ENCODE measurements at places on chromosomes 16 and 17. TPM values are rescaled to one million over a fixed set of nuclear protein-coding genes. Genes with fewer than 3 reads are reported as not detected.

DNA sequence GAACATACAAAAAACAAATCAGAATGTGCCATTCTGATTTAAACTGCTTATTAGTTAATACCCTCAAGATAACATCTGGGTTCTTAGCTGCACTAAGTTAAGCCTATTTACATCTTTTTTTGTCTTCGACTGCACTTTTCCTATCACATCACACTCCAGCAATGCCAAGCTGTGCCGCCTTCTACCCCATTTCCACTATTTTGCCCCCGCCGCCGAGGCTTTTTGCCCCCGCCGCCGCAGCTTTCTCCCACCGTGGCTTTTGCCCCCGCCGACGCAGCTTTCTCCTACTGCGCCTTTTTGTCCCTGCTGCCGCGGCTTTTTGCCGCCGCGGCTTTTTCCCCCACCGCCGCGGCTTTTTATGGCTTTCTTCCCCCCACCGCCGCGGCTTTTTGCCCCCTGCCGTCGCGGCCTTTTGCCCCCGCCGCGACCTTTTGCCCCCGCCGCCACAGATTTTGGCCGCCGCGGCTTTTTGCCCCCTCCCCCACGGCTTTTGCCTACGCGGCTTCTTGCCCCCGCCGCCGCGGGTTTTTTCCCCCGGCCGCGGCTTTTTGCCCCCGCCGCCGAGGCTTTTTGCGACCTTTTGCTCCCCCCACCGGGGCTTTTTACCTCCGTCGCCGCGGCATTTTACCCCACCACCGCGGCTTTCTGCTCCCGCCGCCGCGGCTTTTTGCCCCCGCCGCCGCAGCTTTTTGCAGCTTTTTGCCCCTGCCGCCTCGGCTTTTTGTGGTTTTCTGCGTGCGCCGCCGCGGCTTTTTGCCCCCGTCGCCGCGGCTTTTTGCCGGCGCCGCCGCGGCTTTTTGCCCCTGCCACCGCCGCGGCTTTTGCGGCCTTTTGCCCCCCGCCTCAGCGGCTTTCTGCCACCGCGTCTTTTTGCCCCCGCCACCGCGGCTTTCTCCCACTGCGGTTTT lies 331.4 kb upstream of the WSB1 start:
- DNase-seq = no peak

- no peak for DNase-seq
Measured at GRCh38 chr16:79328402-79329165, 272.0 kb downstream of the MAF start.

DNA sequence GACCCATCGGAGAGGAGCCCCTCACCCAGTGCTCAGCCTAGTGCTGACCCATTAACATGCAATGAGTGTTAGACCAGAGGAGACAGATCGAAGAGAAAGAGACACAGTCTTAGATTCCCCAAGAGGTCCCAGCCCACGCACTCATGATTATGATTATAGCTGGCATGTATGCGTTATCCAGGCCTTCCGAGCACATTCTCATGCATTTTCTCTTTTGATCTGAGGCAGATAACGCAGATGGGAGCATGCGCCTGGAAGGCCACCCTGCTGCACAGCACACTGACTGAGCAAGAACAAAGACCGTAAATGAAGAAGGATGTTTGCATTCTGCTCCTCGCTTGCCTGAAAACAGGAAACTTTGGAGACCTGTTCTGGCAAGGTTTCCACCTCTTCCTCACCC lies 232.7 kb downstream of the SOX9 start:
- DNase-seq = no peak

DNA sequence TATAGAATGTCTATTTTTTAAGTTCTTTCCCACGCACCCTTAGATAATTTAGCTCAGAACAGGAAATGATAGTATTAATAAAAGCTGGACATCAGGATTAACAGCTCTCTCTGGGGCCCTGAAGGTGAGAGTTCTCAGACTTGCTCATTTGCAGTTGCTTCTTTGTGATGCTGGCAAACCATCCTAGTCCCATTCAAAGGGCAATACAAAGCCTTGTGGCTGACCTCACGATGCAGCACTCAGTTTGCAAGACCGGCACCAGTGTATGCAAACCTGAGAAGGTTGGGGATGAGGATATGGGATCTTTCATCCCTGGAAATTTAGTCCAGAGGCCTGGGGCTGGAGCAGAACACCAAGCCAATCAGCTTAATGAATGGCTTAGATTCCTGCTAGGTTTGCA lies 29.3 kb downstream of the STH start:
- DNase-seq = no peak

DNA sequence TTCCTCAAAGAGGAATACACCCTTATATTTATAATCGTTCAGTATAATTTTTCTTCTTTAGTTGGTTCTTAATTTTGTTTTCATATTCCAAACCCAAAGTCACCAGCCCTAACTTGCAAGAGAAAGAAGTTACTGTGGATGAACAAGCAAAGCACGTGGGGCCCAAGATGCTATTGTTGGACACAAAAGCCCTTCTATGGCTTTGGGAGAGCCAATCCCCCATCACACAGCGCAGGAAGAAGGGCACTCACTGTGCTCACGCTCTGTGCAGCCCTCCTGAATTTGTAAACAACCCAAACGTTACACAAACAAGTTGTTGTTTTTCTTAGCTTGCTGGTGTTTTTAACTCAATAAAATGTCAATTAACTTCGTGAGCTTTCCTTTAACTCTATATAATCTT lies 22.5 kb downstream of the SPPL2C start:
- DNase-seq = no peak

DOC2A gene
- 0.46 TPM for polyA plus RNA-seq

Data from AG04450 (cell line).